ENCODE measurements at places on chromosomes 12 and 14. TPM values are rescaled to one million over a fixed set of nuclear protein-coding genes. Genes with fewer than 3 reads are reported as not detected.

The SMIM41 gene
- not detected for total RNA-seq

The MANSC4 gene
- total RNA-seq = not detected

The AKAP3 gene
- 0.93 TPM for total RNA-seq

The DEPDC4 gene
- 2.1 TPM for total RNA-seq

The FAM186B gene
- not detected for total RNA-seq

The WNT5B gene
- 0.27 TPM for total RNA-seq

The CLEC6A gene
- total RNA-seq = not detected

The TMTC1 gene
- 0.39 TPM for total RNA-seq

The CISTR gene
- total RNA-seq = not detected

The C12orf54 gene
- total RNA-seq = not detected

The OR6C2 gene
- not detected for total RNA-seq

The PPM1H gene
- 0.11 TPM for total RNA-seq

All from T-helper 2 cell treated with Interferon-gamma antibody and Interleukin-4, amounts not matched to agents 100 ng/mL and 5 ng/mL, for 36 hours (primary cell).